ENCODE measurements at places on chromosomes 3 and 15.

DNA sequence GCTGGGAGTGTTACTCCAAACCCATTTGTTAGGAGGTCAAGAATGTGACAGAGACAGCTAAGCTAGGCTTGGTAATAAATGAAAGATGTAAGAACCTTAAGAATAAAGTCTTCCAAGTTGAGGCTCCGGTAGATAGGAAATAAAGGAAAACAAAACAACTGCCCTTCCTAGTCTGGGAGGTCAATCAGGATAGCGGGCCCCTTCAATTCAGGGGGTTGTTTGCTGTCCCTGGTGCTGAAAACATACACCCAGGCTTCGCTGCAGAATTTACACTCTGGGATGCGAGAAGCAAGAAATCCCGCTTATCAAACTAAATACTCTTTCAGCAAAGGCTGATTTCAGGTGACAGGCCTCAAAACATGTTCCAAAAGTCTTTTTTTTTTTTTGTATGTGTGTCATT is 393.4 kb downstream of the NTRK3 start:
- DNase-seq: no peak

- no peak for DNase-seq
Observed at GRCh38 chr15:100612539-100612938, 10.2 kb downstream of the ASB7 start.

- no peak for DNase-seq
Observed at GRCh38 chr3:168156479-168156878, 60.8 kb upstream of the GOLIM4 start.

DNA sequence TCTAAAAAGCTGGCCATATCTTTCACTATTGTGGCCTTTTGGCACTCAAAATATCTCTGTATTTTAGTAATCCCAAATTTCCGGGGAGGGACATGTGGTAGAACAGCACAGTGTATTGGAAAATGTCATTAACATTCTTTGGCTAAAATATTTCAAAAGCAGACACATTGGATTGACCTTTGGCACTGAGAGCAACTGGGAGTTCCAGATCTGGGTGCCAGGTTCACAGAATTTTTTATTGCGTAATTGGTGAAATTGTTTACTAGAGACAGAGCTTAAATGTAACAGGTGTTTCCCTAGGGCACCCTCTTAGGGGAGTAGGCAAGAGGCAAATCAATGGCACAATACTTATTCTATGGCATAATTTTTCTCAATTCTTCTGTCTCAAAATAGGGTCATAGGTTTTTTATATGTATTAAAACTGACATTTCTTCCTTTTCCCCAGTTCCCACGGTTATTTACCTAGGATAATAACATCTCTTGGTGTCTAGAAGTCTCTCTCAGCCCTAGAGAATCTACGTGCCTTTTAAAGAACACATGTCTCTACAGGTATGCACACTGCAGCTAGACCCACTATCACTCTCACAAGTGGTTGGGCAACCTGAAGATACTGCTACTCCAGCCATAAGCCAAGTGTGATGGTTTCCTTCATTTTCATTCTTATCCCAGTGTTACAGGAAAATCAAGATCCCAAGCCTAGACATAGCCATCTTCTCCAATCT is 10.6 kb downstream of the RBMS3 start:
- DNase-seq: no peak
